ENCODE measurements at places on chromosomes 7 and 10.

DNA sequence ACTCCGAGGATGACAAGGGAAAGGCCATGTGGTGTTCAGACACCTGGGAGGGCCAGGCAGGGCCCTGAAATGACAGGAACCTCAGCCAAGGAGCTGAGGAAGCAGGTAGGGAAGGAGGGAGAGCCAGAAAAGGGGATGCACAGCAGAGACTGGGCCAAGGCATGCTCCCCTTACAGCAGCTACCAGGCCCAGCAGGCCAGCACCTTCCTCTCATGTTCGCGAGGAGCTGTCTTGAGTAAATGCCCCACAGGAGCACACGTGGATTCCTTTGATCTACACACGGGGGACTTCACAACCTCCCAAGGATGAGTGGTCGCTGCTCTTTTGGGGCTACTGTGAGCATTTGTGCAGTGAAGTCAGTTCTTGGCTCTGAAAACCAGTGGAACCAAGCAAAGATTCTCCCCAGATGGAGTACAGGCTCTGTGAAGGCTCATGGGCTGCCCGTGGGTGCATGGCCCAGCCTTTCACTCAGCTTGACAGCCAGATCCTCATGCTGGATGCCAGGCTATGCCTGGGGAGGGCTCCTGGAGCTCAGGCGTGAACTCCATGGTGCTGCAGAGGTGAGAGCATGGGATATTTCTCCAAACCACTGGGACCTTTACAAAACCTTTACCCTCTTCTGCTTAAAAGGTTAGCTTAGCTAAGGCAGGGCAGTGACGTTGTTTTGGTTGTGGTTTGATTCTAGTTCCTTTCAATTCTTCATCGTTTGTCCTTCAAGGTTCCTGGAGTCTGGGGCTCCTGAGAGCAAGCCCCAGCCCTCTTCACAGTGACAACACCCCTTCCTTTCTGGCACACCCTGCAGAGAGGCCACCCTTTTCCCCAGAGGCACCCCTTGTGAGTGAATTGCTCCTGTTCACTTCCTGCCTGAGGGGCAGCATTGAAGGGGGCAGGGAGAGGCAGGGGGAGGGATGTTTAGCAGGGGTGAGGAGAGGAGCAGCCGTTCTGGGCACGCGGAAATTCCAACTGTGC lies 74.2 kb upstream of the ZPBP start:
- DNase-seq: no peak

DNA sequence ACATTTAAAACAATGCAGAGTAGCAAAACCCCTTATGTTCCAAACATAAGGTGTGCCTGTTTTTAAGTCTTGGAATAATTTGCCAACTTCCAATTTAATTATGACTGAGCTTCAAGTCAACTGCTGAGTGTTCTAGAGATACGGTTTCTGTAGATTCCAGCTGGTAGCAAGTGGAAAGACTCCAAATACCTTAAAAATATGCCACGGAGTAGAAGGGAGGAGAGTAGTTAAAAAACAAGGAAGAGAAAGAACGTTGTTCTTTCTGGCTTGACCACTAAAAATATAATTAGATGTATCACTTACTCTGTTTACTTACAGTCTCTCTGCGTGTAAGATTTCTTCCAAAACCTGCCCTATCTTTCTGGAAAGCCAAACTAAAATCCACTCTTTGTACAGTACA lies 24.5 kb upstream of the ABLIM1 start:
- DNase-seq: no peak

- no peak for DNase-seq
Observed at GRCh38 chr7:140003913-140004382, 58.8 kb downstream of the PARP12 start.

GRCh38 chr10:49562893-49563292 lies 24.0 kb upstream of the ERCC6 start:
- no peak for DNase-seq

- DNase-seq: no peak
Observed at GRCh38 chr10:34374356-34375045, 440.6 kb downstream of the PARD3 start.
